SK-N-SH (cell line): ENCODE measurements at places on chromosomes 6 and 20. TPM values are rescaled to one million over a fixed set of nuclear protein-coding genes. Genes with fewer than 3 reads are reported as not detected.
A peak's percentile ranks its signal among the peaks of the same experiment; 100 is the strongest.

SLC16A10 gene
- polyA plus RNA-seq: 0.08 and 0.12 TPM in 2 replicates

DNA sequence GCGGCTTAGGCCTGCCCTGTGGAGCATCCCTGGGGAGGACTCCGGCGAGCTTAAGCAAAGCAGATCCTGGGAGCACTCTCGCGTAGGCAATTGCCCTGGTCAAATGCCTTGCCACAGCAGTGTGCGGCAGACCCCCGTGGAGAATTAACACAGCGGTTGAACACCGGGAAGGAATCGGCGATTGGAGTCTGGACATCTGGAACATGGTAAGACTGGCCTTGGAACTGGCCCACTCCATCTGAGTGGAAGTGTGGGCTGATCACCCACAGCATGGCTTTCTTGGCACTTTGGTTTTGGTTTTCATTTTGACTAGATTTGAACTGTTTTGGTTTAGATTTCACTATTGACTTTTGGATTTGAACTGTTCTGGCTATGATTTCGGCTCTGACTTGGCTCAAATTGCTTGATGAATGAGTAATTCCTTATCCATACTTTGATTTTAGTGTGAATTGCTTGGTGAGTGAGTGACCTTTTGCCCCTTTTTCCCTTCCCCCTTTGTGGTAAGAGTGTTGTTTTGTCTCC is 300.7 kb downstream of the RNGTT start:
- DNase-seq: no peak

DNA sequence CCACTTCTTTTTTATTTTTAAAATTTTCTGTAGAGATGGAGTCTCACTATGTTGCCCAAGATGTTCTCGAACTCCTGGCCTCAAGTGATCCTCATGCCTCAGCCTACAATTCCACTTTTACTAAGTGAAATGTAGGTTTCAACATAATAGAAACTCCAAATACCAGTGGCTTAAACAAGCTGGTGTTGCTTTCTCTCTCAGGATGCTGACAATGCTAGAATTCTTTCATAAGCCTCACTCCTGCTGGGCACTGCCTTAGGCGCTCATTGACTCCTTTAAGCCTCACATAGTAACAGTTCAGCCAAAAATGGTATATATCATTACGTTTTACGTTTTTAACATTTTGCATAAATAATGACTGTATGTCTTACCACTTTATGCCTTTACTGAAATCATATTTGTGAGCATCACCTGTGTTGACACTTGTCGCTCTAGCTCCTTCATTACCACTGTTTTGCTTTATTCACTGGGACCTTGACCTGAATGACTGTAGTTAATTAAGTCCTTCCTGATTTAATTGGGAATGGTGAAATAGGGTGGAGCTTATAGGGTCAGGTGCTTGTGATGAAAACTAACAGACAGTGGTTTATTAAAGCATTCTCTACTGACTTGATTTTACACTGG is 3.9 kb upstream of the CST9 start:
- no peak for DNase-seq

TAAR5 gene
- polyA plus RNA-seq: not detected in 2 replicates

RAB23 gene
- 6.6 and 11.3 TPM in 2 replicates for polyA plus RNA-seq

UCKL1 gene
- polyA plus RNA-seq: 70.3 and 71.6 TPM in 2 replicates

- no peak for DNase-seq
Measured at GRCh38 chr6:146878168-146878951, 279.6 kb downstream of the ADGB start.

GDAP1L1 gene
- 0.30 and 0.55 TPM in 2 replicates for polyA plus RNA-seq

DNA sequence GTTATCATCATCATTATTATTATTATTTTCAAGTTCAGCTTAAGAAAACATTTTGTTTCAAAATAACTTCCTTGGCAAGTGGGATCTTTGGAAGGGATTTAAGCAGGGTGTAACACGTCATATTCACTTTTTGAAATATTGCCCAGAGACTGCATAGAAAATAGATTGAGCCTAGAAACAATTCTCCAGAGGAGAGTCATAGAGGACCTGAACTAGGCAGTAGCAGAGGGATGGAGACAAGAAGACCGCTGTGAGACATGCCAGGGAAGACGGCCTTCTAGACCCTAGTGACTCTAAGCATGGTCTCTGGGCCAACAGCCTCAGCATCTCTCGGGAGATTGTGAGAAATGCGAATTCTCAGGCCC is 55.5 kb downstream of the EDN1 start:
- no peak for DNase-seq

DNA sequence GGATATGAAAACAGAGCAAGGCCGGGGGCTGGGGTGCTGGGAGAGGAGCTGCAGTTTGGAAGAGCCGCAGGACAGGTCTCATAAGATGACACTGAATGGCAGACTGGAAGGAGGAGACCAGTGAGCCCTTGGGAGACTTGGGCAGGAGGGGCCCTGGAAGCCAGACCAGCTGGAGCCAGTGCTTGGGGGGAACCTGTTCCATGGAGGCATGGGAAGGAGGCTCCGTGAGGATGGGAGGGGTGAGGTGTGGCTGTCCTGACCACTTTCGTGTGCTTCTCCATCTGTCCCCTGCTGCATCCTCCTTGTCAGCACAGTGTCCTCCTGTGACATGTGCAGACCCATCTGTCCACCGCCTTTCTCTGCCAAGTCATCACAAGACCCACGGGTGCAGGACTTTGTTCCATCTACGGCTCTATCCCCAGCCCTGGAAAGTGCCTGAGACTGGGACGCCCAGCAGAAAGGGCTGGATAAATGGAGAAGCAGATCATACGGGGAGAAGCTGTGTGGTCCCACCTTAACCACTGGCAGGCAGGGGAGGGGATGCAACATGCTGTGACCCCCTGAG is 84.8 kb upstream of the MPC1 start:
- no peak for DNase-seq

SPATS1 gene
- polyA plus RNA-seq: not detected in 2 replicates

TGM3 gene
- polyA plus RNA-seq: not detected in 2 replicates

MLN gene
- polyA plus RNA-seq: not detected in 2 replicates

DNA sequence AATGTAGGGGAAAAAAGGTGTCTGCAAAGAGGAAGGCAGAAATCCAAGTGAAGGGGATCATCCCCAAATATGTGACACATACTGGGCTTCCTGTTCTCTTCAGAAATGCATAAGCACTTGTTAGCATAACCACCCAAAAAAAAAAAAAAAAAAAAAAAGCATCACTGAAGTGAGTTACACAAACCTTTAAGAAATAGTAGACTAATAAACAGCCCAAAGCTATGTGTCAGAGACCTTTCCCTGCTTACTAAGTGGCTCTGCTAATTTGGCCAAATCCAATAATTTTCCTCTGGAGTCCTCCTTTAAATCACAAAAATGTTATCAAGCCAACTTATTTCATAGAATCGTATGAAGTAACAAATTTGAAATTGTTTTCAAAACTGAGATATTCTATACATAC is 7.5 kb upstream of the DST start:
- DNase-seq: no peak

- DNase-seq: no peak
Measured at GRCh38 chr6:107689951-107690642, 134.0 kb downstream of the SCML4 start.

CBLN4 gene
- polyA plus RNA-seq: 0.02 TPM in 1 of 2 replicates, not detected in the other

FOXQ1 gene
- polyA plus RNA-seq: not detected in 2 replicates

- peak; percentile 63 for DNase-seq
Measured at GRCh38 chr6:35719830-35720733, 16.8 kb upstream of the ARMC12 start.

GRCh38 chr6:1627827-1628560 is 18.3 kb downstream of the FOXC1 start:
- peak; percentile 67 for DNase-seq

DNA sequence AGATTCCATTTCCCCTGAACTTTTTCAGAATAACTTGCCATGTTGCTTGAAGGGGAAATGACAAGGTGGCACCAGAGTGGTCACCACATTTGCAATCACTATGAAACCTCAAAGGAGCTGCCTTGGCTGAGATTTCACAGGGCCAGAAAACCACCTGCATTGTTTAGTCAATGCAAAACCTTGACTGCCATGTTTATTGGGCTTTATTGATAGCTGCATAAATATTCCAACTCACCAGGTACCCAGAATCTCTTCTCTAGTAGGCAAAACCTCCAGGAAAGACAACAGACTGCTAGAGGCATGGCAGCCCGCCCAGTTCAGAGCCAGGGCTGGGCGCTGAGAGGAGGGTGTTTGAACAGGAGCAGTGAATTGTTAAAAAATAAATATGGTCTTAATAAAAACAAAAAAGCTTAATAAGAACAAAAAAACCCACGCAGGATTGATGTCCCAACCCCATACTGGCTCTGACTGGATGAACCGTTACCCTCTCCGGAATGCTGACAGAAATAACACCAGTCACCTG is 375.6 kb downstream of the ZFAND3 start:
- no peak for DNase-seq

PLG gene
- not detected in 2 replicates for polyA plus RNA-seq

DNA sequence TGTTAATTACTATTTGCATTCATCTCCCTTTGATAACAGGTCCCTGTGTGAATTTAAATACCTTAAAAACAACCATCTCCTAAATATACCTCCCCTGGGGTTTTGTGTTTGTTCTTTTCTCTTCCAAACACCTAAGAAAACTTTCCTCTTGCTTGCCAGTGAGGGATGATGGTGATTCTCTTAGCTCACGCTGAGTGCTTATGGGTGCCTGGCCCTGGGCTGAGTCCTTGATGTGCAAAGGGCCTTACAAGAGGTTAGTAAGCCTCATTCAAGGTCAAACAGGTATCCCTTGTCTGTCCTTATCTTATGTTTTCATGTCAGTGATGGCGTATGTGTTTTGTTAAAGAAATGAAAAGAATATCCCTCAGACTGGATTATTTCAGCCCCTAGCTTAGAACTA is 76.3 kb downstream of the SYCP2L start:
- DNase-seq: no peak

DNA sequence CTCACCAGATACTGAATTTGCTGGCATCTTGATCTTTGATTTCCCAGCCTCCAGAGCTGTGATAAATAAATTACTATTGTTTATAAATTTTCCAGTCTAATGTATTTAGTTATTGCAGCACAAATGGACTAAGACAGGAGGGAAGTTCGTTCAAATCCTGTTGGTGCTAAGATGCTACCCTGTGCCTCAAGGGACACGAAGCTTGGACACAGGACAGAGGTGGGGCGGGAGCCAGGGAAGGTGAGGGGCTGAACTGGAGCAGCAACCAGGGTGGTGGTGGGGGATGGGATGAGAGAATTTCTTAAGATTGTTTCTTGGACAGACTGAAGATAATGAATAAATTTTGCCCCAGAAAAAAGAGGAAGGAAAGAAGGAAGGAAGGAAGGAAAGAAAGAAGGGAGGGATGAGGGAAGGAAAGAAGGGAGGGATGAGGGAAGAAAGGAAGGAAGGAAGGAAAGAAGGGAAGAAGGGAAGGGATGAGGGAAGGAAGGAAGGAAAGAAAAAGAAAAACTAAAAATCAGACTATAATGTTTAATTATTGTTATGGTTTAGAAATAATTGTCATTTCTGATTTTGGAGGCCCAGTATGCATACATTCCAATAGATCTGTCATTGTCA is 127.2 kb downstream of the CDC5L start:
- DNase-seq: no peak

- DNase-seq: no peak
Measured at GRCh38 chr6:88443554-88443953, 277.4 kb upstream of the CNR1 start.

CLVS2 gene
- polyA plus RNA-seq: 0.05 TPM in 2 replicates

- DNase-seq: no peak
Measured at GRCh38 chr6:170139531-170139930, 151.3 kb downstream of the DLL1 start.

DNA sequence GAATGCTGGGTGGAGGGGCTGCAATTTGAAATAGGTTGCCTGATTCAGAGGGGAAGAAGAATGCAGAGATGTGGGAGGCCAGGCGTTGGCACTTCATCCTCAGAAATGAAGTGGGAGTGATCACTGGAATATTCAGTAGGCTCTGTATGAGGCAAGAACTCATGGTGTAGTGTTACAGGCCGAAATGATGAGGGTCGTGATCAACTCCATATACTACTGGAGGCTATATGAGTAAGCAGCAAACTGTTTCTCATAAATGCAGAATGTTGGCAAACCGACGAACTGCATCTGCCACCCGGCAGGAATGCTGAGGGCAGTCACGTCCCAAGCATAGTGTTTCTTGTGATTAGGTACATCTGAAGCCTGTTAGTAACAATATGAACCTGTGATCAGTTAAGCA is 12.7 kb downstream of the KCNS1 start:
- DNase-seq: no peak

DNA sequence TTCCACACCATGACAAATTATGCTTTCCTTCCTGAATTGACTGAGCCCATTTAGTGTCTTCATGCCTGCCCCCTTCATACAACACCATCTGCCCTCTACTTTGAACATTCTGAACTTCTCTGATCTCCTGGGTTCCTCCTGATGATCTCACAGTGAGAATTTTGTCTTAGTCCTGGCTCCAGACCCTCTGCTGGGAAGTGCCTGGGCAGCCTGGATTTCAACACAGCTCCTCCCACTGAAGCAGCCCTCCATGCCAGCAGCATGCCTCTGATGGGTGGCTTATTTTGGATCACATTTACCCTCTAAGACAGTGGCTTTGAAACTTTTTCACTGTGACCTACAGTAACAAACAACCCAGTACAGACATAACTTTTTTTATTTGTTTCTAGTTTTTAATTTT is 41.5 kb downstream of the DSE start:
- DNase-seq: no peak
